ENCODE measurements at places on chromosomes 7 and 10.

DNA sequence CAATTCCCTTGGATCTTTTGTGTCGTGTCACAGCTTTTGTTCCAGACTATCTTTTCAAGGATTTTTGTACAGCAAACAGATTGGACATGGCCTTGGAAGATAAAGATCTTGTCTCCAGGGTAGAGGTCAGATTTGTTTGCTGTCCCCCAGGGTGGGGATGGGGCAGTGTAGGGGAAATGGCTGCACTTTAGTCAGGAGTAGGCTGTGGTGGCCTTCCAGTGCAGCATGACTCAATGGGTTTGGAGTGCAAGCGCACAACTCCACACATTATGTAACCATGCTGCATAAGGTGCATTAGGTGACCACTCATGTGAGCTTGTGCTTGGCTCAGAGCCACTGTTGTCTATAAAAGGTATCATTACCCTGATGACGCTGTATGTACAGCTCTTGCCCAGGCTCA, 23.9 kb upstream of the ADAMTS14 start:
- DNase-seq: no peak

DNA sequence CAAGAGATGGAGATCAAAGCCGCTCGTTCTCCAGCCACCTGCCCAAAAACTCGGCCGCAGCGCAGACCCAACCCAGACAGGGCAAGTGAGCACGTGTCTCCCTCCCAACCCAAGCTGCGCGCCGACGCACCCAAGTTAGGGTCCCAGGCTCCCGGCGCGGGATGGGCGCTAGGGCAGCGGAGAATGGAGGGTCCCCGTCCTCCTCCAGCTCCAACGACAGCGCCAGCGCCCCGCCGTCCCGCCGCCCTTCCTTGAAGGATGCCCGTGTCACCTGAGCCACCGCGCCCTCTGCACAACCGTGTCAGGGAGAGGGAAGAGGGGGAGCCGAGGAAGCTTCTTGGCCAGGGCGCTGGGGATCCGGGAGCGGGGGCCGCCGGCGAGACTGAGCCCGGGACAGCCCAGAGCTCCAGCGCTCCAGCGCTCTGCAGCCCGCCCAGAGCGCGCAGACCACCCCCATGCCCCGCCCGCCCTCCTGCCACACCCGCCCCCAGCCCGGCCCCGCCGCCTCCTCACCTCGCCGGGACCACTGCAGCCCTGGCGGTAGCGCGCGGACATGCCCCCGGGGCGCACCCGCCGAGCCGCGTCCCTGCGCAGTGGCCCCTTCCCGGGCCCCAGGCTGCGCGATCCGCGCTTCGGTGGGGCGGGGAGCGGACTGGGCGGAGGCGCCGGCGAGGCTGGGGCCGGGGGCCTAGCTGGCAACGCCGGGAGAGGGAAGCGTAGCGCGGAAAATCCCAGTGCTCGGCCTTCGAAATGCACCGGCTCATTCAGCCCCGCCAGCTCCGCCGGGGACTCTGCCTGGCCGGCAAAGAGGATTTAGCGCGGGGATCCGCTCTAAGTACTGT, at the start of gene SLC16A12:
TSS of gene SLC16A12 (minus strand) at position 424 of the 842 bp plus-strand sequence. CDS start 73,016 bp downstream, outside the sequence.
- DNase-seq: peak; percentile 70

DNA sequence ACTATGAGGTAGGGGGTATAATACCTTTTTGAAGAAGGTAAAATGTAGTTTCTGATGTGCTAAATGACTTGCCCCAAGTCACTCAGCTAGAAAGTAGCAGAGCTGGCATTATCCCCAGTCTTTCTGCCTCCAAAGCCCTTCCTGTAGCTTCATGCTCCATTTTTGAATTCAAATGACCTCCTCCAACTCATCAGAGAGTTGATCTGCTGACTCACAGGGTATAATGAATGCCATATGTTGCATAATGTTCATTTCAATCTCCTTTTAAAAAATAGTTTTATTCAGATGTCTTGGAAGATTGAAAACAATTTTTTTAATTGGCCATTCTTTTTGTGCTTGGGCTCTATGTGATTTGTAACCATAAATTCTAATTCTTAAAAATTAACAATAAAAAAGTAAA, 272.8 kb upstream of the IMMP2L start:
- no peak for DNase-seq

DNA sequence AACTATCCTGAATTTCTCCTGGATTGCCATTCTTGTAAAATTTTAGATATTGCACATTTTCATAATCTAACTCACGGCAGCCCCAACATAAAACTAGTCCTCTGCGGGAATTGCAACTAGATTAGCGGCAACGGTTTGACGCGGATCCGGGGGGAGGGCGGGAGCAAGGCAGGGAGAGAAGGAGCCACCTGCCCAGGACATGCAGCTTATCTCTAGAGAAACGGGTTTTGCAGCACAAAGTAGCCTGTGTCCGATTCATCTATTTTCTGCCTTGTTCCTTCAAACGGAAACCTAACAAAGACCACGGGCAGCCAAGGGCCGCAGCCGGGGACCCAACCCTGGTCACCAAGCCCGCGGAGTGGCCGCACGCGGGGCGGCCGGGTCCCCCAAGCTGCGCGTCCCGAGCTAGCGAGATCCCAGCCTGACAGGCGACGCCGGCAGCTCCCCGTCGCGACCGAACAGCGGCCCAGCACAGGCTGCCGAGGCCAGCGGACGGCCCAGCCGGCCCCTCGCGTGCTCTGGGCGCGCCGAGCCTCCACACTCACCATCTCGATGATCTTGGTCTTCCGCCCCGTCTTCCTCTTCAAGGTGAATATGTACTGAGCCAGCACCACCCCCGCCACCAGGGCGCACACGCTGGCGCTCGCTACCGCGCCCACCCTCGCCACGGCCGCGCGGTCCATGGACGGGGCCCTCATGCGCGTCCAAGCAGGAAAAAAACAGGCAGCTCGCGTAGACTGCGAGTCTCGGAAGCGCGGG, at the start of gene NT5C3A:
TSS of gene NT5C3A (minus strand) at position 754 of the 759 bp plus-strand sequence. CDS start at position 683, 71 bp downstream.
- DNase-seq: no peak

DNA sequence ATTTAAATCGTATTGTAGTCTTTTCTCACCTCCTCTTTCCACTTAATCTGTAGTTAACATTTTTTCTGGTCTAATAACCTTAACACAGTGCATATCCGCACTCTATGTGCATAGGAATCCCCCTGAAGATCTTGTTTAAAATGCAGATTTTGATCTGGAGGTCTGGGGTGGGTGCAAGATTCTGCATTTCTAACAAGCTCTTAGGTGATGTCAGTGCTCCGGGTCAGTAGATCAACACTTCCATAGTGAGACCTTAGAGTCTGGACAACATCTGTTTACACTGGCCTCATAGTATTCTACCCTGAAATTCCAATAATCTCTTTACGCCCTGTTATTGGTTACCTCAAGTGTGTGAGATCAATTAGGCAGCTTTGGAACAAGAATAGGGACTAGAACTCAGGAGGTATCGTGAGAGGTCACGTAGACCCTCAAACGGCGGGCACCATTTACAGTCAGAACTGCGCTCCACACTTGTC, 434 bp upstream of the PLEKHA8 start:
- no peak for DNase-seq

Measured in right hindlimb (tissue), 1 donor.